GM12865 (cell line): ENCODE measurements at places on chromosomes 4 and X.
A peak's percentile ranks its signal among the peaks of the same experiment; 100 is the strongest.

DNA sequence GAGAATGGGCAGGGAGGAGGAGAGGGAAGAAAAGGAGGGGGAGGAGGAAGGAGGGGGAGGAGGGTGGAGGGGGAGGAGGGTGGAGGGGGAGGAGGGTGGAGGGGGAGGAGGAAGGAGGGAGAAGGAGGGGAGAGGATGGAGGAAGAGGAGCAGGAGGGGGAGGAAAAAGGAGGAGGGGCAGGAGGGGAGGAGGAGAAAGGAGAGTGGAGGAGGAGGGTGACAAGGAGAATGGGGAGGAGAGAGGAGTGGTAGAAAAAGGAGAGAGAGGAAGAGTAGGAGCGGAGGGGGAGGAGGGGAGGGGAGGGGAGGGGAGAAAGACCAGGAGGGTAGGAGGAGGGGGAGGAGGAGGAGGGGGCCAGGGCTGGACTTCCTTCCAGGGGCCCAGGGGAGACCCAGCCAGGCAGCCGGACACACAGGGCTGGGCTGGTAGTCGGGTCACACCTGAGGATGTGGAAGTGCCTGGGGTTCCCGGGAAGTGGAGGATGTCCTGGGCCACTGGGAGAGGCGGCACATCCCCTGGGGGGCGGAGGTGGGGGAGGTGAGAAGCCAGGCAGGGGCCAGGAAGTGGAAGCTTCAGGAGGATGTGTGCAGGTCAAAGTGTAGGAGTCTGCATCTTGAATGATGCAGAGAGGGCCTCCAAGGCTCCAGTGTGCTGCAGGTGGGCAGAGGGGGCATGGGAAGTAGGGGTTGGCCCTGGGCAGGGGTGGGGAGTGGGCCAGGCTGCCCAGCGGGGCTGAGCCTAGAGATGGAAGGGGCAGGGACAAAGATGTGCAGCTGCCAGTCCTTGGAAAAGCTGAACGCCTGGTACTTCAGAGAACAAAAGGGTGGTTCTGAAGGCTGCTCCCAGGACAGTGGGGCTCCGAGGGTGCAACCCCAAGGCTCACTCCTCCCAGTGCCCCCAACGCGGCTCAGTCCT is 18.8 kb downstream of the IL3RA start:
- DNase-seq, result no peak

GRCh38 chr4:133439830-133440229 is 290.7 kb downstream of the PCDH10 start:
- DNase-seq, result no peak

DNA sequence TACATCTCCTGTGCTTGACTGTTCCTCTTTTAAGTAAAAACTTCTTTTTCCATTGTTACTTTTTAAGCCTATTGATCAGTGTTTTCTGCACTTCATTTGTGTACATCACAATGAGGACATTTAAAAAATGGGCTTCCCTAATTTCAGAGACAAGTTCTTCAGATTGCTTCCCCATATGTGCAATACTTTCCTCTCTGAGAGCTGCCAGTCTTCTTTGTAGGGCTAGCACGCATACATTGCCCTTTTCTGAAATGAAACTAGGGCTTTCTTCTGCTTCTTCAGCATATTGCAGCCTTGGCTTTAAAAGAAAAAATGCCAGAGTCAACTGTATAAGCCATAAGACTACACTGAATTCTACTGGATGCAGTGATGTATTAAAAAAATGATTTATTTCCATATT is 37.8 kb downstream of the FAT4 start:
- no peak for DNase-seq

DNA sequence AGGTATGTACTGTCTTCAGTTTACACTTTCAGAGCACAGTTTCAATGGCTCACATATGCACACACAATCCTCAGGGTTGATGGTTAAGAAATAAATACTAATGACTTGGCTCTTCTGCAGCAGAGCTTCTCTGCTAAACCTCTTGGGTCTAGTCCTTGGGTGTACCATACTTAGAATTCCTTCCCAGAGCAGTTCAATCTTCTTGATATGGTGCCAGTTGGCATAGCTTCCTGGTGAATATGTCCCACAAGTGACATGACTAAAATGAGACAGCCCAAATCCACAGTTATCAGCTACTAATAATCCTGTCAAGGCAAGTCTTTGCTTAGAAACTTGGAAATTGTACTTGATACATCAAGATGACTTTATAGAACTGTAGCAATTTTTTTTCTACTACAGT is 654.4 kb downstream of the IQCM start:
- no peak for DNase-seq

DNA sequence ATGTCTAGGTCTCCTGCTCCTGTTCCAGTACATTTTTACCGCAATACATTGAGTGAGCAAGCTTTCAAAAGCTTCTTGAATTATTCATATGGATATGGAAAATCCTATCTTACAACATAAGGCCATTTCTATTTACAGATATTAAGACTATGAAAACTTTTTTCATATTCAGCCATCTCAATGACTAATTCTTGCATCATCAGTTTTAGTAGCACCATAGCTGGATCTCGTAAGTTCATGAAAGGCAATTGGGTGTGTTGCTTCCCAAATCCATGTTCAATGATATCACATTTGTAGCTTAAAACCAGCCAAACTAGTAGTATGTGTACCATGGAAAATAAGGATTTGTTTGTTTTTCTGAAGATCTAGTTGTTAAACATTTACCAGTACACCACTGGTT is 118.3 kb upstream of the GABRA2 start:
- DNase-seq, result no peak

GRCh38 chr4:188934320-188934962 is 795.2 kb downstream of the TRIML1 start:
- DNase-seq, result no peak

DNA sequence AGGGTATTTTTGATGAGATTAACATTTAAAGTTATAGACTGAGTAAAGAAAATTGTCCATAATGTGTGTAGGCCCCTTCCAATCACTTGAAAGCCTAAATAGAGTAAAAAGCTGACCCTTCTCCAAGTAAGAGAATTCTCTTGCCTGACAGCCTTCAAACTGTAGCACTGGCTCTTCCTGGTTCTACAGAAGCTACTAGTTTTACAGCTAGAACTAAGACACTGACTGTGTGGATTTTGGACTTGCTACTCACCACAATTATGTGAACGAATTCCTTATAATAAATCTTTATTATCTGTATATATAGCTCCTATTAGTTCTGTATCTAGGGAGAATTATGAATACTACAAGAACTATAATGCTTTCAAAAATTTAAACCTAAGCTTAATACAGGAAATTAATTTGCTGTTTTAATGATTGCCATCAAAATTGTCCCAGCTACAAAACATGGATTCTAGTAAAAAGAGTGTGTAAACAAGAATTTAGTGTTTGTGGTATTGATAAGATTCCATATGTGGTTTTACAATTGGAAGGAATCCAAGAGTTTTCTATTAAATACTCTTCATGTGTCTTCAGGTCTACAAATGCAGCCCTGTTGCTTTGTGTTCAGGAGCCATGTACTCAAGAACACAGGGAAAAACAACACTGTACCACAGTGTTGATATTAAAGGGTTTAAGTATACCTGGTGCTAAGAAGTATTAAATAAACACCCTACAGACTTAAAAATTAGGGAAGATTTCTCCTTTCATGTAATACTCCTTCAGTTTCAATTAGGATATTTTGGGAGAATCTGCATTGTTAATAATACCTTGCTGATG is 366.5 kb downstream of the CXXC4 start:
- DNase-seq, result no peak

GRCh38 chrX:123464709-123465108 is 268.1 kb downstream of the THOC2 start:
- no peak for DNase-seq

DNA sequence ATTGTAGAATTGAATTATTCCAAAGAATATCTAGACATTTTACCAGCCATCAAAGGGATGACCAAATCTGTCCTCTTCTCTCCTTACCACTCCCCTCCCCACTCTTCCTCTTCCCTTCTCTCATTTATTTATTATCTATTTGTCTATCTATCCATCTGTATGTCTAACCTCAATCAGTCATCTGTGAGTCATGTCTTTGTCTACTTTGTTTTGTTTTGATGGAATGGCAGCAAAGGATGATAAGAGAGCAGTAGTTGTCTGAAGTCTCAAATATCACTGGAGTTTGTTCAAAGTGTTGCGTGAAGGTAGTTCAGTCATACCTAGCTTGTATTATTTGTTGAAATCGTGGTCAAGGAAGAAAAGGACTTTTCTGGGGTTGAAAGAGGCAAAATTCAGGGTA is 34.7 kb upstream of the PGRMC2 start:
- DNase-seq, result no peak

DNA sequence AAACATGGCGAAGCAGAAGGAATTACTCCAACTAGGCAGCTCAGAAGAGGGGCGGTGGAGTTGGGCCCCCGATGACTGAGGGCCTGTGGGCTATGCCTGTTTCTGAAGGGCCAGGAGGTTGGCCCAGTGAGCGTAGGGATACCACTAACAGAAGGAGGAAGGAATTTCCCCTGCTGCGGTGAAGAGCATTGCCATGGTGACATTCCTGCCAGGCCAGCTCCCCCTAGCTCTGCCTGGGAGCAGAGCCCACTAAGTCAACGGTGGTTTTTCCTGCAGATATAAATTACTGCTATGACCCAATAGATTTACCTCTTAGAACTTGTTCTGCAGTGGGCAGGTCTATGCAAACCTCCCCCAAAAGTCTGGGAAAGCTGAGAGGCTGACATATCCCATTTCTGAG is 28.9 kb upstream of the HMX1 start:
- no peak for DNase-seq

DNA sequence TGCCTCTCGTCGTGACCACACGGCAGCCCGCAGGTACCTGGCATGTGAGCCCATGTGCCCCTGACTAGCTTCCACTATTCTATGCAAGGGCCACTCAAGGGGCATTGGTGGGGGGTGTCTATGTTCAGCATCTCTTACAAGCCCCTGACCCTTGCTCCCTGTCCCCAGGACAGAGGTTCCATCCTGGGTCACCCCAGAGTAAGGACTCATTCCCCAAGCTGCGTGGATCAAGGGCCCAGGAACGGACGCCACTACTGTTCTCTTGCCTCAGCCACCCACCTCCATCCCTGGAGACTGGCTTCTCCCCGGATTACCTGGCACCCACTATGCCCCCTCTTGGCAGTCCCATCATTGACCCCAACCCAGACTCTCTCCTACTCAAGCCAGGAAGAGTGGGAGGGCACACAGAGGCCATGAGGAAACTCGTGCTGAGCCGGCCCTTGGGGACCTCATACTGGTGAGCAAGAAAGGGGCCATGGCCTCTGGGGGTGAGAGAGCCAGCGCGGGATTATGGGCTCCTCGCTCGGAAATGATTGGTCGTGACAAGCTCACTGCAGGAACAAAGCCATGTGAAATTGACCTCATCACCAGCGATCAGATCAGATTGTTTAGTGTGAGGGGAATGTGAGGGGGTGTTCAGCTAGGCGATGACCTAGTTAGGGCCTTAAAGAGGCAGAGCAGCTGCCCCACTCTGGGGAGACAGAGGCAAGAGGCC is 50.1 kb upstream of the PJA1 start:
- DNase-seq, result no peak

- peak; percentile 65 for DNase-seq
Measured at GRCh38 chr4:106502106-106502699, 133.6 kb upstream of the GIMD1 start.

GRCh38 chr4:15327311-15328298 is 100.2 kb upstream of the C1QTNF7 start:
- no peak for DNase-seq

DNA sequence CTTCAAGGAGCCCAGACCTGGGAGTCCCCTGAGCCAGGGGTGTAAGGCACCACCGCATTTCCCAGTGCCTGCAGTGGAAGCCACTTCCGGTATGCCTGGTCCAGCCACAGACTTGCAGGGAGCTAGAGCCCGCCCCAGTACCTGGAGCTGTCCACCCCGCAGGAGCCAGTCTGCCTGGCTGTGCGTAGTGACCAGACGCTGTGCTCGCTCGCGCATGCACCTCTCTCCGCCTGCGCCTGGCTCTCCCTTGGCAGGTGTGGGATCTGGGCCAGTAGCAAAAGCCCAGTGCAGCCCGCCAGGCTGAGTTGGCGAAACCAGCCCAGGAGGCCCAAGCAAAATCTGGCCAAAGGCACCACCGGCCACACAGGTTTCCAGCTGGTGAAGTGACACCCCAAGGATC is 973.7 kb upstream of the AGA start:
- DNase-seq, result no peak

DNA sequence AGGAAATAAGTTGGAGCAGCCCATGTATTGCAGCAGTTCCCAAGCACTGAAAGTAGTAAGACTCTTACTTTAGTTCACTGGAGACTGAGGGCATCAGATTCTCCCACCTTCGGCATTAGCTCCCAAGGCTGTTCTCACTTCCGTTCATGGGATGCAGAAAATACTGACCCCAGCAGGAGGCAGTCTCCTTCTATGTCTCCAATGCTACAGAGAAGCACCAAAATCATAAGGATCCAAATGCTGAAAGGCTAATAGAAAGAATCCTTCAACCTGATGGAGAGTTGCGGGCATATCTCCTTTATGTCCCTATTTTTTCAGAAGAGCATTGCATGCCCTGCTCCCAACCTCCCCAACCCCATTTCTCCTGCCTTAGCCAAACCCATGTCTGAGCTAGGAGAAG is 32.4 kb downstream of the ADH7 start:
- no peak for DNase-seq

DNA sequence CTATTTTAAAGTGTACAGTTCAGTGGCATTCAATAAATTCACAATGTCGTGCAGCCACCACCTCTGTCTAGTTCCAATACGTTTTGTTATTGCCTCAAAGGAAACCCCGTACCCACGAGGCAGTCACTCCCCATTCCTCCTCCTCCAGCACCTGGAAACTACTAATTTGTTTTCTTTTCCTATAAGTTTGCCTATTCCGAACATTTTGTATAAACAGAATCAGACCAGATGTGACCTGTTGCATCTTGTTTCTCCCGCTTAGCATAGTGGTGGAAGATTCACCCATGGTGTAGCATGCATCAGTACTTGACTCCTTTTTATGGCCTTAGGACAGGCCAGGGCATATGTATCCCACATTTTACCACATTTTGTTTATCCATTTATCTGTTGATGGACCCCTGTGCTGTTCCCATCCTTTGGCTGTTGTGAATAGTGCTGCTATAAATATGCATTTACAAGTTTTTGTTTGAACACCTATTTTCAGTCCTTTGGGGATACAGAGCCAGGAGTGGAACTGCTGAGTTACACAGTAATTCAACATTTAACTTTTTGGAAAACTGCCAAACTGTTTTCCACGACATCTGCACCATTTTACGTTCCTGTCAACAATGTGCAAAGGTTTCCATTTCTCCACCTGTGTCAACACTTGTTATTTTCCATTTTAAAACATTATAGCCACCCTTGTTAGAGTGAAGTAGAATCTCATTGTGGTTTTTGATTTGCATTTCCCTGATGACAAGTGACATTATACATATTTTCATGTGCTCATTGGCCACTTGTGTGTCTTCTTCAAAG is 57.8 kb upstream of the STX18 start:
- no peak for DNase-seq
